Stimulated activated CD8-positive, alpha-beta memory T cell treated with anti-CD3 and anti-CD28 coated beads, Interleukin-4, amount 100 ng/mL, for 24 hours (primary cell): ENCODE measurements at places on chromosomes 3 and 15.

GRCh38 chr15:98686983-98687382 is 38.6 kb downstream of the IGF1R start:
- no peak for DNase-seq

DNA sequence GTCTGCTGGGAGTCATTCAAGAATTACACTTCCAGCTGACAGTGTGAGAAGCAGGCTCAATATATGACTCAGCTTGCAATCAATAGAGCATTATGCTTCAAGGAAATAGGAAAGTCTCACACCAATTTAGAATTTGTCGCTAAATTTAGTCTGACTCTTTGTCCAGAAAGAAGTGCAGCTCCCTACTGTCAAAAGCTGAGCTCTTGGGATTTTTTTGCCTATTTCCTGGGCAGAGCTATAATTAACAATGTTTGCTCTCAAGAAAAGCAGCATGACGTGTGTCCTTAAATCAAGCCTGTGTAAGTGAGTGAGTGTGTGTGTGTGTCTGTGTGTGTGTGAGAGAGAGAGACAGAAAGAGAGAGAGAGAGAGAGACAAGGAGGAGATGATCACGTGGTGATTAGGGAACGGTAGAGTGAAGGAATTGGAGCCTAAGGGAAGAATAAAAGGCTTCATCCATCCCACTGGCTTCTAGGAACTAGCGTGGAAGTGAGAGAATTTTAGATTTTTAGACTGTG is 16.4 kb upstream of the SLC35G2 start:
- DNase-seq = no peak

DNA sequence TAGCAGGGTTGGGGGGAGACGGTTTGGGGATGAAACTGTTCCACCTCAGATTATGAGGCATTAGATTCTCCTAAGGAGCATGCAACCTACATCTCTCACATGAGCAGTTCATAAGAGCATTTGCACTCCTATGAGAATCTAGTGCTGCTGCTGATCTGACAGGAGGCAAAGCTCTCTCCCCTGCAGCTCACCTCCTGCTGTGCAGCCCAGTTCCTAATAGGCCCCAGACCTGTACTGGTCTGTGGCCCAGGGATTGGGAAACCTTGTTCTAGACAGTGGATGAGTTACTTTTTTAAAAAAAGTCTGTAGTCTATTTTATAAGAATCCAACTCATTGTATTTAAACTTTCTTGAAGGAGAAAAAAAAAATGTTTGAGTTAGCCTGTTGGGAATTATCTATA is 100.0 kb downstream of the HHLA2 start:
- no peak for DNase-seq

DNA sequence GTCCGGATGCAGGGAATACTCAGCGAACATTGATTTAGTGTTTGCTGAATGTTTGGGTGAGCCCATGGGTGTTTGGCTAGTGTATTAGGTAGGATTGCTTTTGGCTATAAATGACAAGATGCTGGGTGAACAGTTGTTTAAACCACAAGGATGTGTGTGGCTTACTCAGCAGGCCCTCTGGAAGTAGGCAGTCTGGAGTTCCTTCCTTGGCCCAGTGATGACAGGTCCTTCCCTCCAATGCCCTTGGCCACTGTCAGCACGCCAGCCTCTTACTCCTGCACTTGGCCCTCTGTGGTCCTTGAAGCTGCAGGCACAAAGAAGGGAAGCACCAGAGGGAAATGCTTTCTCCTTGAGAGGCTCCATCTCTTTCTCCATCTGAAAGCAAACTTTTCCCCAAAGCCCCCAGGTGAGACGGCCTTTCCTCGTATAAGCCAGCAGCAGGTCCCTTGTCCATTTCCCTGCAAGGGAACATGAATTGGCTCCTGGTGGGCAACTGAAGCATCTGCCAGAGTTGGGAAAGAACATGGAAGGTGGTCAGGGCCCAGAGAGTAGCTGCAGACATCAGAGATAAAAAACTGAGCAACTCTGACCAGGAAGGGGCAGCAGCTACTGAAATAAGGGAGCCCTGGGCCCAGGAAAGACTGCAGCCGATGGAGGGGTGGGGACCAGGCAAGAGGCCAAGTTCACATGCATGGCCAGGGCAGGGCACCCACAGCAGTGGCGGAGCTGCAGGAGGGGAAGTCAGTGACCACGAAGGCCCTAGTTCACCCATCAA is 105.0 kb downstream of the TPRA1 start:
- no peak for DNase-seq

- DNase-seq = no peak
Observed at GRCh38 chr3:25150199-25150598, 277.9 kb upstream of the RARB start.

- no peak for DNase-seq
Observed at GRCh38 chr15:38558372-38559059, 6.1 kb downstream of the RASGRP1 start.

- no peak for DNase-seq
Observed at GRCh38 chr15:60713119-60714084, 234.5 kb upstream of the ICE2 start.

GRCh38 chr3:13587442-13587841 is 38.5 kb downstream of the FBLN2 start:
- no peak for DNase-seq

- no peak for DNase-seq
Observed at GRCh38 chr3:172040981-172041963, 1.9 kb downstream of the FNDC3B start.

GRCh38 chr3:140521751-140522445 is 156.0 kb upstream of the TRIM42 start:
- no peak for DNase-seq

- no peak for DNase-seq
Observed at GRCh38 chr15:82133251-82133650, 87.4 kb upstream of the MEX3B start.

GRCh38 chr3:128503164-128503651 is 10.2 kb upstream of the GATA2 start:
- no peak for DNase-seq

DNA sequence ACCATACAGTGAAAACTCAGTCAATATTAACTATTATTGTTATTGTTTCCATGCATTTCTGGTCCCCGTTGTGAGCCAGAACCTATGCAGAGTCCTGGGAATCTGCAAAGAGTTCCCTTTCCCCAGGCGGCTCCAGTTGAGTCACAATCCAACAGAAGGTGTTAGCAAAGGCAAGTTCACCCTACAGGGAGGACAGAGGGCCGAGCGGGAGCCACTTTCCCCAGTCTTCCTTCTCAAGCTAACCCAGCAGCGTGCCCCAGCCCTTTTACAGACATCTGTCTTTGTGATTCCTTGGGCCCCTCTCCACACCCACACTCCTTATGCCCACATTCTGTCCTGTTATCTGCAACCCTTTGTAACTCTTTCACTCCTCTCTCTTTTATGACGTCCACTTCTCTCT is 13.1 kb upstream of the LTF start:
- DNase-seq = no peak

GRCh38 chr3:119230071-119230470 is 10.6 kb downstream of the B4GALT4 start:
- no peak for DNase-seq

GRCh38 chr3:40930756-40931155 is 268.5 kb upstream of the CTNNB1 start:
- no peak for DNase-seq

DNA sequence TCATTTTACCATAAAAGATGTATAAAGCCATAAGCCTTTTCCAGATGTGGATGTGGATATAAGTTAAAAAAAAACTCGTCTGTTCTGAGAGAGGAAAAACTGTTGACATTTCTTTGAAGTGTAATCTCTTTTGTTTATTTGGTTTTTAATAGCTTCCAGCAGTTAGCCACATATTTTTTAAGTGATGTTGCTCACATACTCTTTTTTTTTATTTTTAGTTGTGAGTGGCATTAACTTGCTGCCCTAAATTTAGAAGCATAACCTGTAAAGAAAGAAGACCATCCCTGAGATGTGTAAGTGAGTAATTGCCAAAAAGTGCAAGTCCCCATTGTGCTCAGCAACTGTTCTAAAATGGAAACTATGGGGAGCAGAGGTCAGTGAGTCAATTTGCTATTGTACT is 415.9 kb upstream of the MDFIC2 start:
- DNase-seq = no peak

- DNase-seq = no peak
Observed at GRCh38 chr3:50203113-50203808, 1.8 kb upstream of the SLC38A3 start.

DNA sequence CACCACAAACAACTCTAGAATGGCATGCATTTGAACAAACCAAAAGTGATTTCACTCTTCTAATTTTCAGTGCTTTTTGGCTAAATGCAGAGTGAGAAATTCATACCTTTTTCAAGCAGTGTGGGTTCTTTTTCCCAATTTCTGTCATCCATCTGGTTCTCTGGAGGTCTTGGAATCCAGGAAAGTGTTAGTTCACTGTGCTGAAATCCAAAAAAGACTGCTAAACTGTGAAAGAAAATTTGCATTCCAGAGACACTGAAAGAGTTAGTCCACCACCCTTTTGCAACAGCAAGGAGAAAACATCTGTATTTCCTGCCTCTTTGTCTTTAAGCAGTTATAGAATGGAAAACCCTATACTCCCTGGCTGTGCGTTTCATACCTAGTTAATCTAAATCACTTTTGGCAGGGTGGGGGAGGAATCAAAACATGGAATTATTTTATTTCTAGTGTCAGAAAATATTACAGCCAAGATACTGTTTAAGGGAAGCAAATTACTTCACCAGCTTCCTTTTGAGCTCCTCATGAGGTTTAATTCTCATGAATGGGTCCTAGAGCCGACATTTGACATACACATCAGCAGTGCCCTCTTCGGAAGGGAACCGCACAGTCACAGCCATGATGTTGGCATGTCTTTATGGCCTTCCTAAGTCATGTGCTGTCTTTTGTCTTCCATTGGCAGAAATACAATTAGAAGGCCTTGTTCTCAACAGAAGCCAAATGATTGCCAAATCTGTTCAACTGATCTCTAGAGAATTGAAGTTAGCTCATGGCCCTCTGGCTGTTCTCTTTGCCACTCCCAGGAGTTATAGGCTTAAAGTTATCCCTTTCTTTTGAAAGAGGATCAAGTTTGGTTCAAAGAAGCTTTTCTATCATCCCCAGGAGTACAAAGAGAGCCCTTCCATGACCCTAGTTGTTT is 317.7 kb upstream of the TPRG1 start:
- no peak for DNase-seq

- DNase-seq = no peak
Observed at GRCh38 chr15:79168922-79169456, 78.4 kb upstream of the RASGRF1 start.

DNA sequence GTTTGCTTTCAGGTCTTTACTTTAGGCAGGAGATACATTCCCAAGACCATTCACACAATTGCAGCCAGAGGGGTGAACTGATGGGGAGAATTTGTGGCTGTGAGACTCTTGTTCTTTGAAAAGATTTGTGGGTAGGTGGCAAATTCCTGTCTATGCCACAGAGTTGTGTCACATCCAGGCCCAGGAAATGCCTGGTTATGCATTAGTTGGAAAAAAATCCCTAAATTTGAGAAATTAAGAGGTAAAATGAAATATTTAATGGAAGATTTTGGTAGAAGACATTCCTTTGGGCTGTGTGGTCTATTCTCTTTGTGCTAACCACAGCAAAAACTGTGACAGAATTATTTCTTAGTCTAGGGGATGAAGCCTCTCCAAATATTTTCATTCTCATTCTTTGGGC is 28.8 kb downstream of the SAMMSON start:
- DNase-seq = no peak

DNA sequence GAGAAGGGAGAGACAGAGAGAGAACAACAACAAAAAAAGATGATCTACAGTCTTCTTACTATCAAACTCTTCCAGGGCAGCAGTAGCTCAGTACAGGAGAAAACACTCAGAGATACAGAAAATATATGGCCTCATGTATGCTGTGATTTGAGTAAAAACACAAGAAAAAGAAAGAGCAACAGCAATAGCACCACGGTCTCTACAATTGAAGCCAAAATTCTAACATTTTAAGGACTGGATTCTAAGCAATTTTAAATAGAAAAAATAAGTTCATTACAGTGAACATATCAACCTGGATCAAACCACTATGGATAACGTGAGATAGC is 43.5 kb upstream of the ALCAM start:
- no peak for DNase-seq

GRCh38 chr3:110494093-110494490 is 577.5 kb upstream of the NECTIN3 start:
- DNase-seq = no peak

DNA sequence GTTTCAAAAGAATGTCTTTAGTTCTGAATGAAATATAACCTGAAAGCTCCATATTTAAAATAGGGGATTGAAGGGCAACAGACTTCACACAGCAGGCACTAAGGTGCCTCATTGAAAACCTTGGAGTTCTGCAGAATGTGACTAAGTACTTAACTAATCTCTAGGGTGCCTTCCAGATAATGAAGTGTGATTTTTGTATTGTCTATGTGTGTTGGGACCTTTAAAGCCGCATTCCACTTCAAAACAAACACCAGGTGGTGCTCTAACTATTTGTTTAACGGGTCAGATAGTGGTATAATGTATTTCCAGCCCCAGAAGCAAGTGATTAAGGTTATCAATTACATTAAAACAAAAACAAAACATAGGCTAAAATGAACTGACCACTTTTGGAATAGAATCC is 28.0 kb downstream of the TFG start:
- DNase-seq = no peak

DNA sequence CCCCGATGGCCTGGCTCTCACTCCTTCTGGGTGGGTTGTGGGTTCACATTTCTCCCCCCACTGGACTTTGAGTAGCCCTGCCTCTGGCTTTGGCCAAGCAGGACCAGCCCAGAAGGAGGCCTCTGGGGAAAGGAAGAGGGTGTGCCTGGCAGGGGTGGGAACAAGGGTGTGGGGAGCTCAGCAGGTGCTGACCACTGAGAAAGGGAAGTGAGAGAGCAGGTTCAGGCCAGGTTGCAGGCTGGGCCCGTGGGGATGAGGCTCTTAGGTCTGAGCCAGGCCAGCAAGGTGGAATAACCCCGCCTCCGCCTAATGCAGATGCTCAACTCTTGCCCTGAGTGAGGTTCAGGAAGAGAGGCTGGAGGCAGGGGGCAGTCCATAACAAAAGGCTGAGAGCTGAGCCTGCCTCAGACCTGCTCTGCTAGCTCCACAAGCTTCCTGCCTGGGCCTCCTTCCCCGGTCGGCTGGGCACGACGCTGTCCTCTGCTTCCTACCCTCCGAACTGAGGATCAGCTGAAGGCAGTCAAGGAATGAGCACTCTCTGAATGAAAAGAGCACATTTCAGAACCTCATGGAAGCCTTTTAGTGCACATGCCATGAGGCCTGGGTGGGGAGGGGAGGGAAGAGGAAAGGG is 82.7 kb downstream of the TLE3 start:
- no peak for DNase-seq

- no peak for DNase-seq
Observed at GRCh38 chr15:74826364-74826819, at the start of gene CPLX3. CPLX3 (plus strand) TSS chr15:74826627; CDS start chr15:74826704, 77 bp downstream.
